ENCODE measurements at places on chromosomes 12 and 14.

DNA sequence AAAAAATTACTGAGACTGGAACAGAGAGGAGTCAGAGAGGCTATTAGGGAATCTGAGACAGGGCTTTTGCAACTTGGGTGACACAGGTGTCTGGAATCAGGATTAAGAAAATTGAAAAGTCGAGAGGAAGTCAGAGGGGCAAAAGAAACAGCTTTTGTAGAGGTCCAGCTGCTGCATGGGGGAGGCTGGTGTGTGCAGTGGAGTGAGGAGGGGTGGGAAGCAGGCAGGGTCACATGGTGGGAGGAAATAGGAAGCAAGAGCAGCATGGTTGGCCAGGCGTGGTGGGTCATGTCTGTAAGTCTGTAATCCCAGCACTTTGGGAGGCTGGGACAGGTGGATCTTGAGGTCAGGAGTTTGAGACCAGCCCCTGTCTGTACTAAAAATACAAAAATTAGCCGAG, 69.7 kb upstream of the VRK1 start:
- no peak for DNase-seq

GRCh38 chr12:25719505-25719904, 166.4 kb upstream of the LMNTD1 start:
- DNase-seq: no peak

DNA sequence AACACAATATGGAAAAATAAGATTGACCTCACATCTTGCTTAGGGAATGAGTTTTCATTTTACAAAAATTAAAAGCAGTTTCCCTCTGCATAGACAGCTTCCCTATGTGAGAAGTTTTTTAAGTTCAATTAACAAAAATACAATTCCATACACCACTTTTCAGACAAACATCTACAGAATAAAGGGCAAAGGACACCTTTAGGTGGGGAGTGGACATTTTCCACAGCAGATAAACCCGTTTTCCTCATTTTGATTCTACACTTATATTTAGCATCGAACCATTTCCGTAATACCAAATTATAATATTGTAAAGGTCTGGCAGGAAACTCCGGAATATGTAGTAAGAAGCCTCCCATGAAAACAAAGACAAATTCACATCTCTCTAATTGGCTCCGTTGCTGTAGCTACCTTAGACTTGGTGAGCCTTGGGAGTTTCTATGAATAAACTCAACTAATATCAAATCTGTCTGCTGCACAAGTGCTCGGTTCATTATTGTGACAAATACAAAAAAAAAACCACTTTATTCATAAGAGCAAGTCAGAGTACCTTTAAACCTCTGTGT, 1.7 kb downstream of the ARMH4 start:
- no peak for DNase-seq

DNA sequence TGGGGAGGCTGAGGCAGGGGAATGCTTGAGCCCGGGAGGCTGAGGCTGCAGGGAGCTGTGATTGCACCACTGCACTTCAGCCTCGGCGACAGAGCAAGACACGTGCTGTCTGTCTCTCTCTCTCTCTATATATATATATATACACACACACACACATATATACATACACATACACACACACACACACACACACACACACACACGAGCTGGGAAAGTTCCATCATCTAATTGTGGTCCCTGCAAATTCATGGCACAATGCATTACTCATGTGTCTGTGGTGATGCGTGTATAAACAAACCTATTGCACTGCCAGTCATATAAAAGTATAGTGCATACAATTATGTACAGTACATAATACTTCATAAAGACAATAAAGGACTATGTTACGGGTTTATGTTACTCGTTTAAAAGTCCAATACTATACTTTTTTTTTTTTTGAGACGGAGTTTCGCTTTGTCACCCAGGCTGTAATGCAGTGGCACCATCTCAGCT, 36.6 kb downstream of the WDR89 start:
- no peak for DNase-seq

GRCh38 chr12:63066136-63066535, 84.9 kb downstream of the AVPR1A start:
- DNase-seq: peak; percentile 61

GRCh38 chr12:52672321-52672933, 7.8 kb downstream of the KRT1 start:
- DNase-seq: no peak

- DNase-seq: no peak
Observed at GRCh38 chr12:15977999-15978951, 67.1 kb downstream of the DERA start.
